ENCODE measurements at places on chromosomes 11 and 22.

DNA sequence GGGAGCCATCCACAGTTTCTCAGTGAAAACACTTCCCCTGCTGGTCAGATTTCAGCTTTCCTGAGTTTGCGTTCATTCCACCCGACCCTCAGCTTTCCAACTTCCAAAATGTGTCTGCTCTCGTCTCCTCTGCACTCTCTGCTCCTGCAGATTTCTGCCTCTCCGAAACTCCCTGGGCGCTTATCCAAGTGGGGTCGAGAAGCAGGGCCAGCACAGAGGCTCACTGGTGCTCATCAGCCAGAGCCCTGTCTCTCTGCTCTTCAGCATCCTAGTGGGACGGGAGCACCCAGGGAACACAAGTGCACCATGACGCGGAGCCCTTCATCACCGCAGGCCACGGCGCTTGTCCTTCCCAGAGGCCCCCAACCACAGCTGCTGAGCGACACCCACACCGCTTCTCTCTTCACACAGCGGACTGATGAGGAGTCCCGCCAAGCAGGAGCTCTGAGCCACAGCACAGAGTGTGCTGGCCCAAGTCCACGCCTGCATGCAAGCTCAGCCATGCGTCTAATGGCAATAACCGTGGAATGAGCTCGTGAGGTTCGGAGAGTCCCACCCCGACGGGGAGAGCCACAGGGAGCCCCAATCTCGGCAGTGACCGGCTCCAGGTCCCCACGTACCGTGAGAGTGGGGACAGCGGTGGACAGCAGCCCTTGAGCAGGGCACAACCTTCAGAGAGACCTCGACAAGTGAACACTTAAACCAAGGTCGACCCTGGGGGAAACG, 27.9 kb upstream of the MOB2 start:
- DNase-seq: no peak

GRCh38 chr11:35167426-35167954, 28.5 kb downstream of the CD44 start:
- no peak for DNase-seq

GRCh38 chr11:94734563-94735275, 33.4 kb upstream of the AMOTL1 start:
- DNase-seq: no peak

- no peak for DNase-seq
These were observed 9.9 kb downstream of the OVCH2 start for GRCh38 chr11:7696424-7696823.
